ENCODE measurements at places on chromosomes 6 and 20.

- no peak for DNase-seq
These were observed 17.4 kb upstream of the GFOD1 start for GRCh38 chr6:13504611-13505344.

DNA sequence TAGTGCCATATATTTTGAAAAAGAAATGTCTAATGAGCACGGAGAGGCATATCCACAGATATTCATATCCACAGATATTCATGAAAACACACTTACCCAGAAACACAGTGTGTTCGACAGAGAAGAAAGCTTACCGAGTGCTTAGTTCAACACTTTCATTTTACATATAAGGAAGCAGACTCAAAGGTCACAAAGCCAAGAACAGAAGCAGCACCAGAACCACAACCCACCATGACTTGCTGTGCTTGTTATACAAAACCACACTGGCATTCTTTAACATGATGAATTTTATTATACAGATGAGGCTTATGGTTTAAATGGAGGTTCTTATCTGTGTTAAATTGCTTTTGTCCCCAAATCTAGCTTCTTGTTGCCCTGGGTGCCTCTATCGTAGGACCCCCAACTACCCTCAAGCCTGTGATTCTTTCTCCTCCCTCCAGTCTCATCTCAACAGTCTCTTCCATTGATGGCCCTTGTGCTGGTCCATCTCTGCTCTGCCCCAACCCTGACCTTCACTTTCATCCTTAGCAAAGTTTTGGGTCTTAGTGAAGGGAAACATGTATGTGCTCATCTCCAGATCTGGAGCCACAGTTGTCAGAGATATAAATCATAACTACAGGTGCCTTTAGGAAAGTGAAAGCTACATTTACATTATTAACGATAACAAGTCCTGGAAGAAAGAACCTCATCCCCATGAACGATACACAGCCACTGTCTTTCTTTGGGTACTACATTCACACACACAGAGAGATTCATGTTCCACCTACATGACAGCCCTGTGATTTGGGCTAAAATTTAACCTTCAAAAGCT, 40.0 kb downstream of the SF3B5 start:
- no peak for DNase-seq

DNA sequence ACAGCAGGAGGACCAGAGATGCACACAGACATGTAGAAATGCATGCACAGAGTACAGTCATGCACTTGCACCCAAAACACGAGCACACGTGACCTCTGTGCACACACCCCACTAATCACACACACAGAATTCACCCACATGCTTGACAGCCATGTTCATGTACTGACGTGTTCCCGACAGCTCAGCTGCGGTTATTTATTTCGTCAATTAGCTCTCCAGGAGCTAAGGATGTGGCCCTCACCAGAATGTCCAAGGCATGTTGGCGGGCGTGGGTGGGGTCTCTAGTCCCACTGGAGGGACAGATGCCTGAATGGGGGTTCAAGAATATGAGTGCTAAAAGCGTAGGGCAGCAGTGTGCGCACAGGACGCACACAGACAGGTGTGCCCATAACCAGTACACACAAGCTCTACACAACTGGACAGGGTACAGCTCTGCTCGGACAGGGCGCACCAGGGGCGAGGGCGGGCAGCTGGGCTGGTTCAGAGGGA, 571 bp upstream of the PRPF6 start:
- DNase-seq = no peak

DNA sequence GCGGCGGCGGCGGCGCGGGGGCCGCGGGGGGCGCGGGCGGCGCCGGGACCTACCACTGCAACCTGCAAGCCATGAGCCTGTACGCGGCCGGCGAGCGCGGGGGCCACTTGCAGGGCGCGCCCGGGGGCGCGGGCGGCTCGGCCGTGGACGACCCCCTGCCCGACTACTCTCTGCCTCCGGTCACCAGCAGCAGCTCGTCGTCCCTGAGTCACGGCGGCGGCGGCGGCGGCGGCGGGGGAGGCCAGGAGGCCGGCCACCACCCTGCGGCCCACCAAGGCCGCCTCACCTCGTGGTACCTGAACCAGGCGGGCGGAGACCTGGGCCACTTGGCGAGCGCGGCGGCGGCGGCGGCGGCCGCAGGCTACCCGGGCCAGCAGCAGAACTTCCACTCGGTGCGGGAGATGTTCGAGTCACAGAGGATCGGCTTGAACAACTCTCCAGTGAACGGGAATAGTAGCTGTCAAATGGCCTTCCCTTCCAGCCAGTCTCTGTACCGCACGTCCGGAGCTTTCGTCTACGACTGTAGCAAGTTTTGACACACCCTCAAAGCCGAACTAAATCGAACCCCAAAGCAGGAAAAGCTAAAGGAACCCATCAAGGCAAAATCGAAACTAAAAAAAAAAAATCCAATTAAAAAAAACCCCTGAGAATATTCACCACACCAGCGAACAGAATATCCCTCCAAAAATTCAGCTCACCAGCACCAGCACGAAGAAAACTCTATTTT, 2.0 kb downstream of the FOXC1 start:
- DNase-seq = peak; percentile 29

- DNase-seq = no peak
These were observed 475.9 kb upstream of the MARCKS start for GRCh38 chr6:113381232-113381631.

- DNase-seq = no peak
These were observed 426.8 kb upstream of the SOX4 start for GRCh38 chr6:21166754-21167153.

DNA sequence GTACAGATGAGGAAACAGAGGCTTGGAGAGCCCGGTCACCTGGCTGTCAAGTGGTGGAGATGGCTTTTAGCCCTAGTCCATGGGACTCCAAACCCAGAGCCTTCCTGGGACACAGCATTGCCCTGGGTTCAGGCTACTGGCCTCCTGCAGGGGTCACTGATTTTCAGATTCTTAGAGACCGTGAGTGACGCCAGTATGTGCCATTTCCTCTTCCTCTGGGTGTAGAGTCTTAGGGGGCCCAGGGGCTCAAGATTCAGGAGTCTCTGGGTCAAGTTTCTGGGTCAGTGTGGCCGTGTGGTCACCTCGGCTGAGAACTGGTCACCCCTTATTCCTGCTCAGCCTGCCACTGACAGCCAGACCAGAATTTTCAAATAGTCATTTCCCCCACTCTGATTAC, 574 bp downstream of the ARHGAP40 start:
- no peak for DNase-seq

Measured in urothelium cell line (cell line).